ENCODE measurements at places on chromosomes 1 and 21. TPM values are rescaled to one million over a fixed set of nuclear protein-coding genes. Genes with fewer than 3 reads are reported as not detected.
A peak's percentile ranks its signal among the peaks of the same experiment; 100 is the strongest.

DNA sequence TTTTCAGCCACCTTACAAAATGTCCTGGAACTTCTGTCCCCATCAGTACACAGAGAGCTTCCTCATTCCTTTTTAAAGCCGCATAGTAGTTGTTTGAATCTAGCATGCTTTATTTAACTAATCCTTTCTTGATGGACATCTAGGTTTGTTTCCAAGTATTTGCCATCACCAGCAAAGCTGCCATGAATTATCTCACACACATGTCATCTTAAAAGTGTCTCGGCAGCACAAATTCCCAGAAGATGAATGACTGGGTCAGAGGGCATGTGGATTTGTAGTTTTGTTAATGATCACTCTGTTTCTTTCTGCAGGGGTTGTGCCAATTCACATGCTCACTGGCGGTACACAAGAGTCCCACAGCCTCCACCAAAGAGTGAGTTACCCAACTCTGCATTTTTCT, 68.3 kb downstream of the CLIC6 start:
- no peaks in the 10 kb centered on the region for H3K4me1 ChIP-seq
- DNase-seq, result no peak
- H3K27me3 ChIP-seq, result peaks cover 20% of the 10 kb centered on the region
- no peak overlapping the region for H3K4me3 ChIP-seq
- no peak overlapping the region for H3K27ac ChIP-seq
- no peaks in the 10 kb centered on the region for H3K36me3 ChIP-seq

DNA sequence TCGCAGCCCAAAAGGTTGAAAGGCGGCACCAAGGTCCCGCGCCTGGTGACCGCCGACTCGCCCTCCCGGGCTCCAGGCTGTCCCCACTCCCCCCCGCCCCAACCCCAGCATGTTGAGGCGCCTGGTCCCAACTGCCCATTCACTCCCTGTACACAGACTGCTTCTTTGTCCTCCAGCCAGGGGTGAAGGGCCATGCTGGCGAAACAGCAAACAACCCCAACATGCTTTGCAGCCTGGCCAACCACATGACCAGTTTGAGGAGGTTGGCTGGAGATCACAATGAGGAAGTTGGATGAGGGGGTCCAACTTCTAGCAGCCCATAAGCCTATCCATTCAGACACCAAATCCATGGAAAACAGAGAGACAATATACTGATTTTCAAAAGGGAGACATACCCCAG, 13.5 kb downstream of the PDE9A start:
- H3K4me1 ChIP-seq, result peaks cover 13% of the 10 kb centered on the region
- no peak overlapping the region for H3K27ac ChIP-seq
- no peak for DNase-seq
- peaks cover 48% of the 10 kb centered on the region for H3K36me3 ChIP-seq

DNA sequence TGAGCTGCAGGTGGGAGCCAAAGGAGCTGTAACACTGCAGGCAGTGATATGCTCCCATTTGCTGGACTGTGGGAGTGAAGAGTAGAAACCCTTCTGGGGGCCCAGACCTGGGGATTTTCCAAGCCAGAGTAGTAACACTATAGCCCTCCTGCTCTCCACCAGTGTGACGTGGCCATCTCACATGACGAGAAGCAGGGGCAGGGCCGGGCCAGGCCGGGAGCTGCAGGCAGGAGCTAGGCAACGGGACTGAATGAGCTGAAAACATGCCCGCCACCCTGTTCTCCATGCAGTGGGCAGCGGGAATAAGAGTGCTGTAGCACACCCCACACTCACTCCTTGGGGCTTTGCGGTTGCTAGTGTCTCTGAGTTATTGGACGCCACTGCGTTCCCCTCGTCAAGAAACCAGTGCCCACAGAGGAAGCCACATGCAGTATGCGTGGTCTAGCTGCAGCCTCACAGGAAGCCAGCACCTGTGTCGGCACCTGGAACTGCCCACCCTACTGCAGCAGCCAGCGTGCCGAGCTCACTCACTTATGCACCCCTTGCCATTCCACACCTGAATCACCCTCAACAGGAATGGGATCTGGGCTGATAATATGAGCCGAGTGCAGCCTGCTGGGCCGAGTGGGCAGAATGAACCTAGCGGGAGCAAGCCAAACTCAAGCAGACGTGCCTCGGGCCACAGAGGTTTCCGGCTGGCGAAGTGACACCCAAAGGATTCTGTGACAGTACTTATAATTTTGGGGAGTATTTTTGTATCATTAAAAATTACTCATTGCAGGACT, 1389.6 kb downstream of the KCNT2 start:
- H3K36me3 ChIP-seq, result no peaks in the 10 kb centered on the region
- no peak overlapping the region for H3K27ac ChIP-seq
- H3K4me3 ChIP-seq, result no peak overlapping the region
- no peaks in the 10 kb centered on the region for H3K27me3 ChIP-seq

- no peaks in the 10 kb centered on the region for H3K4me1 ChIP-seq
- H3K4me3 ChIP-seq, result no peak overlapping the region
- no peaks in the 10 kb centered on the region for H3K36me3 ChIP-seq
- peak; percentile 88 for DNase-seq
- H3K27me3 ChIP-seq, result no peaks in the 10 kb centered on the region
These were observed 101.3 kb upstream of the ACTL8 start for GRCh38 chr1:17653728-17654351.

- H3K4me3 ChIP-seq, result no peak overlapping the region
- H3K27ac ChIP-seq, result no peak overlapping the region
These were observed 44.0 kb downstream of the JAK1 start for GRCh38 chr1:64922336-64922735.

- no peak overlapping the region for H3K4me3 ChIP-seq
- H3K27me3 ChIP-seq, result no peaks in the 10 kb centered on the region
- no peaks in the 10 kb centered on the region for H3K4me1 ChIP-seq
- H3K36me3 ChIP-seq, result no peaks in the 10 kb centered on the region
These were observed 102.2 kb upstream of the GADD45A start for GRCh38 chr1:67582625-67583461.

GRCh38 chr21:31340942-31341487, 3.0 kb downstream of the TIAM1 start:
- peaks cover 7% of the 10 kb centered on the region for H3K4me1 ChIP-seq
- no peak overlapping the region for H3K4me3 ChIP-seq
- H3K27me3 ChIP-seq, result no peaks in the 10 kb centered on the region
- no peak overlapping the region for H3K27ac ChIP-seq
- no peak for DNase-seq

DNA sequence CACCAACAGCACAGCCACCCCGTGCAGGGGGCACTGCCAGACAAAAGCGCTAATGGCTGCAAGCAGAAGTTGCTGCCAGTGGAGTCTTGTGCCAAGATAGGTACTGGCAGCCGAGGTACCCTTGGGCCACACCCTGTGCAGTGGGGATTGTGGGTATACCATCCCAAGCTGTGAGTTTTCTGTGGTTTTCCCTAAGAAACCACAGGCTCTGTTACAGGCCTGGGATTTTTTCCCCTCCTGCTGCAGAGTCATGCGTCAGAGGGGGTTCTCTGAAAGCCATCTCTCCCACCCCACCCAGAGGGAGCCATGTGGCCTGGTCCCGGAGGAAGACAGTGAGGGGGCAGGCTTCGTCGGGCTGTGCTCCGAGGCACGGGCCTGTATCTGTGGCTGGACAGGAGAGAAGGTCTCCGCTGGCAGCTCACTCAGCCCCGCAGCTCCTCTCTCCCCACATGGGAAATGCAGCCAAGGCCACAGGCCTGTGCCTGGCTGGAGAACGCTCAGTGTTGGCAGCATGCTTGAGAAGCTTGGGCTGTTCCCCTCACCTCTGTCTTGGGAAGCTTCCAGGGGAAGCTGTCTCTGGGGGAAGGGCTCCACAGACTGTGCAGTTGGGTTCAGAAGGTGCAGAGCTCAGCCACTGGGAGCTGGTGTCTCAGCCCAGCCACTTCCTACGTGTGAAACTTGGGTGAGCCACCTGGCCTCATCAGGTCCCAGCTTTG, 42.5 kb downstream of the NEK2 start:
- DNase-seq, result no peak
- H3K4me3 ChIP-seq, result no peak overlapping the region
- H3K27me3 ChIP-seq, result no peaks in the 10 kb centered on the region
- H3K27ac ChIP-seq, result no peak overlapping the region
- peaks cover 4% of the 10 kb centered on the region for H3K4me1 ChIP-seq

- peak; percentile 92 for DNase-seq
- peaks cover 13% of the 10 kb centered on the region for H3K36me3 ChIP-seq
- H3K4me3 ChIP-seq, result no peak within 1 kb of the TSS
- no peaks in the 10 kb centered on the region for H3K4me1 ChIP-seq
- no peak within 1 kb of the TSS for H3K27ac ChIP-seq
- peaks cover 55% of the 10 kb centered on the region for H3K27me3 ChIP-seq
These were observed at the start of gene BMP8A for GRCh38 chr1:39491146-39491921. BMP8A (plus strand) TSS chr1:39491636; CDS start chr1:39491992, 356 bp downstream.

- DNase-seq, result peak; percentile 92
- no peaks in the 10 kb centered on the region for H3K4me1 ChIP-seq
- H3K4me3 ChIP-seq, result no peak overlapping the region
- no peaks in the 10 kb centered on the region for H3K27me3 ChIP-seq
- no peak overlapping the region for H3K27ac ChIP-seq
These were observed 71.8 kb upstream of the ADAM30 start for GRCh38 chr1:119968068-119968492.

DNA sequence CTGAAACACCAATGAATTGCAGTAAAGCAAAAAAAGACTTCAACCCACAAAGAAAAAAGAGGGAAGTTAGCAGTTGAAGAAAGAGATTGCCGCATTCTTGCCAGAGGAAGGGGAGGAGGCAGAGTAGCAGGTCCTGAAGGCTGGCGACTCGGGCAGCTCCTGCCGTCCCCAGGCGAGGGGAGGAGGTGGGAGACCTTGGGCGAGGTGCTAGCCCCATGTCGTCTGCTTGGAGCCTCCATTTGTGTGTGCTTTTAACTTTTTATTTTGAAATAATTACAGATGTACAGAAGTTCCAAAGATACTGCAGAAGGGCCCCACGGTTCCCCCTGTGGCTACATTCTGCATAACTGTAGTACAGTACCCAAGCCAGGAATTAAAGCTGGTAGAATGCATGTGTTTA, 6.7 kb downstream of the TRPM2 start:
- no peak overlapping the region for H3K4me3 ChIP-seq
- no peak overlapping the region for H3K27ac ChIP-seq
- no peaks in the 10 kb centered on the region for H3K27me3 ChIP-seq
- no peak for DNase-seq
- H3K4me1 ChIP-seq, result no peaks in the 10 kb centered on the region

- no peaks in the 10 kb centered on the region for H3K36me3 ChIP-seq
- no peaks in the 10 kb centered on the region for H3K4me1 ChIP-seq
- no peak overlapping the region for H3K4me3 ChIP-seq
- no peak for DNase-seq
These were observed 47.0 kb upstream of the KCNK1 start for GRCh38 chr1:233566886-233567285.

DNA sequence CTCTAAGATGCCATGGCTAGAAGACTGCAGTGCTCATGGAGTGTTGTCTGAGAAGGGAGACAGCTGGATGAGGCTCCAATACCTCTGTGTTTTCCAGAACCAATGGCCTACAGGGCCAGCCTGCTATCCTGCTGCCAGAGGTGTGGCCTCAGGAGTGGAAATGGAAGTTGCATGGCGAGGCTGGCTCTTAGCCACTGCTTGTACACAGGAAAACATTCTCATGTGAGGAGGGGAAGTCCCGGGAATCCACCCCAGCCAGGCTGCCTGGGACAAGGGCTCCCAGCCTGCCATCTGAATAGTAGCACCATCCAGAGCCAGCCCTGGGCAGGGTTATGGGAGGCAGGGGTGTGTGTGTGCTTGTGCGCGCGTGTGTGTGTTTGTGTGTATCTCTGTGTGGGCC, 56.5 kb downstream of the SDC3 start:
- no peaks in the 10 kb centered on the region for H3K27me3 ChIP-seq
- no peak overlapping the region for H3K4me3 ChIP-seq

GRCh38 chr1:112285316-112285715, 110.7 kb upstream of the CTTNBP2NL start:
- peak overlapping the region; percentile 79 for H3K27ac ChIP-seq
- no peaks in the 10 kb centered on the region for H3K36me3 ChIP-seq
- peaks cover 13% of the 10 kb centered on the region for H3K27me3 ChIP-seq

DNA sequence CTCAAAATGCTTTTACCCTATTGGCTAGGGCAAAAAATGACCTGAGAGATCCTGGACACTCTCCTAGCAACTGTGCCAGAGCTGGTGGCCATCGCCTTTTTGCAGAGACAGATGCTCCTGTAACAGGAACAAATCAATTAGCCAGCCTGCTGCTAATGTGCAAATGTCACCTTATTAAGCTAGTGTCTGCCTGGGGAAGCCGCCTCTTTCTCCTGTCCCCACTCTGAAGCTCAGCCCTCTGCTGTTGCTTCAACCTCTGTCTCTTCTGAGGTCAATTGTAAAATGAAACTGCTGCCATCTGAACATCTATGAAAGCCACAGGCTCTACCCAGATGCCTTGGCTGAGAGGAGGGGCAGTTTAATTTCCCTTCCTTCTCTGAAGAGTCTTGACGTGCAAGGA, 85.5 kb upstream of the CACNA1E start:
- H3K27ac ChIP-seq, result no peak overlapping the region
- DNase-seq, result peak; percentile 28
- H3K4me3 ChIP-seq, result no peak overlapping the region
- no peaks in the 10 kb centered on the region for H3K36me3 ChIP-seq

DNA sequence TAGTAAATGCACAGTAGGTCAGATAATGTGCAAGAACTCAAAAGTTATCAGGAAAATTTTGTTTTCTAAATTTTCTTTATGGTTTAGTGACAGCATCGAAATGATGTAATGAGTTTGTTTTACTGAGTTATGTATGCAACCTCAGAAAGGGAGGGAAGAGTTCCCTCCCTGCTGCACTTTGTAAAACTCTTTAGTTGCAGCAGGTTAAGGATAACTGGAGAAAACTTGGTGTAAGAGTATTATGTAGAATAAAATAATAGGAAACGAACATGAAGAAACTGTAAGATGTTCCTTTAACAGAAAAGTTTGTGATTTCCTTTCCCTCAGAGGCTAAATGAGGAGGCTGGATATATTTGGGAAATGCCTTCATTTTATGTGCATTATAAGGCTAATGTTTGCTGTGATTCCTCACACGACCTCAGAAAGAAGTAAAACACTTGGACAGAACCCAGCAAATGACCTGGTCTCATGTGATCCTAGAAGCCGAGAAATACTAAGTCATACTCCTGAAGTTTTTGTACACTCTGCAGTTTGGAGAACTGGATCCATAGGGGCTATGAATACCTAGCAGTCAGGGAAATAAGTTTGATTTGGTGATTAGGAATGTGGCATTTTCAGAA, 35.4 kb downstream of the ADGRL2 start:
- H3K4me1 ChIP-seq, result peaks cover 9% of the 10 kb centered on the region
- H3K4me3 ChIP-seq, result no peak overlapping the region
- no peak for DNase-seq
- no peak overlapping the region for H3K27ac ChIP-seq
- no peaks in the 10 kb centered on the region for H3K27me3 ChIP-seq
- H3K36me3 ChIP-seq, result no peaks in the 10 kb centered on the region

Gene ZNF683
- total RNA-seq, result not detected

Gene KDF1
- 17.2 TPM for total RNA-seq

Gene MEX3A
- 88.0 TPM for total RNA-seq

Gene CLDN14
- not detected for total RNA-seq

Gene CFAP298
- total RNA-seq, result 57.3 TPM
